ENCODE measurements at places on chromosomes 7 and 10.

DNA sequence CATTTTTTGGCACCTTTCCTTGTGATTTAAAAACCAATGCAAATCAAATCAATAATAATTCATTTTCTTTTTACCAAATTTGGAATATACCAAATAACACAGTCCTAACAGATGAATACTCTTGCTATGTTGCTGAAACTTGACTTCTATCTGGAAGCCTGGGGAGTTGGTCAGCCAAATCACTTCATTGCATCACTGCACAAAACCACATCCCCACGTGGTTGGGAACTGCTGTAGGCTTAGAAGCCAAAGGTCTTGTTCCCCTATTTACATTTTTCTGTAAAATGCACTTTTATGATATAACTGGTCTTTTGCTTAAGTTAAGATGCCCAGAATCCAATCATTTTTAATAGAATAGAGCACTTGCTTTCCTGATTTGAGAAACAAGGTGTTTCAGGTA is 15.2 kb downstream of the GPR85 start:
- DNase-seq: no peak

- DNase-seq: no peak
These were observed 123.1 kb downstream of the MBL2 start for GRCh38 chr10:52649511-52649910.

DNA sequence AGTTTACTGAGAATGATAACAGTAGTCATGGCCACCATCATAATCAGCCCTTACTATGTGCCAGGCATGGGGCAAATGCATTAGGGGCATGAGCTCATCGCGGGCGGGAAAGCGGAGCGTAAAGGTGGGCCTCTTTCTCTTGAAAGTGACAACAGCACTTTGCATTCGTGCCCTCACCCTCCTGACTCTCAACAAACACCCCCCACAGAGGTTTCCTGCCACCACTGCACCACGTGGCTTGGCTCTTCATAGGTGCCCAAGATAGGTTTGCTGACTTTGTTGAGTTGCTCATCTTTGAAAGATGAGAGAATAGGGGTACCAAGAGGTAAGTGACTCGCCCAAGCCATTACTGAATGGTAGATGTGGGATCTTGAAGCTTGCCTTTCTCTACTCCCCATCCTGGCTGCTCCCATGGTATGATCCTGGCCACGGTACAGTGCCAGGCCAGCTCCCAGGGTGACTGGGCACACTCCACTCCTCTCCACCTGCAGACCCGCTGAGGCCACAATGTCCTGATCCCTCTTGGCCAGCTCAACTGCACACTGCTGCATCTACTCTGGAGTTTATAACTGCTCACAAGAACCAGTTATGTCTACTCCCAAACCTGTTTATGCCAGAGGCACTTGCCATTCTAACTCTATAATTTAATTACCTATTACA is 26.0 kb downstream of the SLIT1 start:
- DNase-seq: no peak

DNA sequence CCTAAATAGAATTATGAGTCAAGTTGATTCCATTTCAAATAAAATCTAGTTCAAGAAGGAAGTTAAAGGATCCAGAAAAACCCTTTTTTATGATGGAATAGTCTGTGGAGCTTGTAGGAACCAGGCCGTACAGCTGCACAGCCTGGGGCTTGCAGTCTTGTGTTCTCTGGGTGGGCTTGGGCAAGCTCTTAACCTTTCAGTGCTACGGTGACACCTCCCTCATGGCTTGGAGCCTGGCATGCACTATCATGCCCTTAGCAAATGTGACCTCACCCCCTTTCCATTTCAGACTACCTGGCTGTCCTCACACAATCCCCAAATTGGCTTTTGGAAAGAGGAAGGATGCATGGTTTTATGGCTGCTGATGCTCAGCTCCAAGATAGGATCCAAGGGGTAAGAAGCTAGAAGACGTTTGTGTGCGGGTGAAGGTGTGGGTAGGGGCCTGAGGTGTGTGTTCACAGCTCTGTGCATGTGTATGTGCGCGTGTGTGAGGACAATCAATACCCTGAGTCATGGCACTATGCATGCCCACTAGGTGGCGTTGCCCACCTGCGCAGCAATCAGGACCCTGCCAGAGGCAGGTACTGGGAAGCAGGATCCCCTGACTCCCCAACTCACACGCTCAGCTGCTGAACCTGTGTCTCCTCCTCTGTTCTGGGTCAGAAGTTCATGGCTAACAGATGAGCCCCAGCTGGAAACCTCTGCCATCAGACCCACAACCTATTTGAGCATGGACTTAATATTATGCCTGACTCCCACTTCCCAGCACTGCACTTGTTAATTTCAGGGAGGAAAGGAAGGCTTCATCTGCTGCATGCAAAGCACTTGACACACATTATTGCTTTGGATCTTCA is 113.4 kb downstream of the PTPN20 start:
- peak; percentile 79 for DNase-seq

Data from activated CD4-positive, alpha-beta memory T cell treated with anti-CD3 and anti-CD28 coated beads for 36 hours (primary cell).